ENCODE measurements at places on chromosomes 3 and 15. TPM values are rescaled to one million over a fixed set of nuclear protein-coding genes. Genes with fewer than 3 reads are reported as not detected.
A peak's percentile ranks its signal among the peaks of the same experiment; 100 is the strongest.

Gene CFAP91
- 0.40 TPM for total RNA-seq

Gene CTXN2
- 0.14 TPM for total RNA-seq

Gene CCDC39
- total RNA-seq = not detected

Gene EHHADH
- total RNA-seq = 5.8 TPM

Gene FMN1
- 0.29 TPM for total RNA-seq

Gene CCR5
- not detected for total RNA-seq

Gene LRRC31
- total RNA-seq = not detected

Gene SAXO2
- 0.67 TPM for total RNA-seq

- H3K4me3 ChIP-seq = no peak overlapping the region
- H3K4me1 ChIP-seq = peaks cover 13% of the 10 kb centered on the region
- no peak overlapping the region for H3K27ac ChIP-seq
- H3K27me3 ChIP-seq = no peaks in the 10 kb centered on the region
- peak; percentile 50 for DNase-seq
- H3K36me3 ChIP-seq = peaks cover 12% of the 10 kb centered on the region
Measured at GRCh38 chr3:99690761-99691369, 52.5 kb downstream of the COL8A1 start.

- no peak for DNase-seq
- no peak overlapping the region for H3K4me3 ChIP-seq
- no peaks in the 10 kb centered on the region for H3K27me3 ChIP-seq
Measured at GRCh38 chr15:81394603-81395002, 20.6 kb upstream of the TMC3 start.

DNA sequence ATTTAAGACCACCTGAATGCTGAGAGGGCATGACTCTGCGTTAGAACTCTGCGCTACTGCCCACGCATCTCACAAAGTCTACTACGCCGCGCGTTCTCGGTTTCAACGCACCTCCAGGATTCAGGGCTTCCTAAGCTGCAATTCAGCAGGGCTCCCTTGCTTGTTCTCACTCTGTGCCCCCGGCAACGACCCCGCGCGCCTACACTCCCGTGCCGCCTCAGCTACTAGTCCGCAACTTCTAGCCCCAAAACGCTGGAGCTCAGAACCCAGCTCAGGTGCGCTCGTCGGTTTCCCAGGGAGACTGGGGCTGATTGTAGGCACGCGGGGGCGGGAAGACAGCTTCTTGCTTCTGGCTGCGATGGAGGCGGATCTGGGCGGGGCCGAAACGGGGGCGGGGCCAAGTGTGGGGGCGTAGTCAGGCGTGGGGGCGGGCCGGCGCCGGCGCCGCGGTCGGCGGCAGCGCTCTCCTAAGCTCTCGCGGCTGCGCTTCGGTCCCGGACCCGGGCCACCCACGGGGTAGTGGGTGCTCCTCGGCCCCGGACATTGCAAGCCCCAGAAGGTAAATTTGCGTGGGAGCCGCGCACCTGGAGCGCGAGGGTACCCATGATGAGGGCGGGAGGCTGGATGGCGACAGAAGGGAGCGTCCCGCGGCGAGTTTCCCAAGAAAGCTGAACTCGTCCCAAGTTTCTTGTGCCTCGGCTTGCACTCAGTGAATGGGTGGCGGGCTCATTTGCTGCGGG lies at the start of gene ARHGEF26:
Gene ARHGEF26 (plus strand): TSS at position 430 of the 740 bp plus-strand sequence. CDS start 603 bp downstream, outside the sequence.
- peak within 1 kb of the TSS; percentile 68 for H3K4me3 ChIP-seq
- DNase-seq = peak; percentile 84
- H3K27me3 ChIP-seq = no peaks in the 10 kb centered on the region
- H3K4me1 ChIP-seq = peaks cover 3% of the 10 kb centered on the region

GRCh38 chr15:67884514-67885174 lies 44.8 kb upstream of the RNU6-1 start:
- peaks cover 2% of the 10 kb centered on the region for H3K4me1 ChIP-seq
- H3K4me3 ChIP-seq = peak overlapping the region; percentile 48
- H3K36me3 ChIP-seq = no peaks in the 10 kb centered on the region
- H3K27ac ChIP-seq = no peak overlapping the region
- DNase-seq = peak; percentile 43
- H3K27me3 ChIP-seq = peaks cover 10% of the 10 kb centered on the region

DNA sequence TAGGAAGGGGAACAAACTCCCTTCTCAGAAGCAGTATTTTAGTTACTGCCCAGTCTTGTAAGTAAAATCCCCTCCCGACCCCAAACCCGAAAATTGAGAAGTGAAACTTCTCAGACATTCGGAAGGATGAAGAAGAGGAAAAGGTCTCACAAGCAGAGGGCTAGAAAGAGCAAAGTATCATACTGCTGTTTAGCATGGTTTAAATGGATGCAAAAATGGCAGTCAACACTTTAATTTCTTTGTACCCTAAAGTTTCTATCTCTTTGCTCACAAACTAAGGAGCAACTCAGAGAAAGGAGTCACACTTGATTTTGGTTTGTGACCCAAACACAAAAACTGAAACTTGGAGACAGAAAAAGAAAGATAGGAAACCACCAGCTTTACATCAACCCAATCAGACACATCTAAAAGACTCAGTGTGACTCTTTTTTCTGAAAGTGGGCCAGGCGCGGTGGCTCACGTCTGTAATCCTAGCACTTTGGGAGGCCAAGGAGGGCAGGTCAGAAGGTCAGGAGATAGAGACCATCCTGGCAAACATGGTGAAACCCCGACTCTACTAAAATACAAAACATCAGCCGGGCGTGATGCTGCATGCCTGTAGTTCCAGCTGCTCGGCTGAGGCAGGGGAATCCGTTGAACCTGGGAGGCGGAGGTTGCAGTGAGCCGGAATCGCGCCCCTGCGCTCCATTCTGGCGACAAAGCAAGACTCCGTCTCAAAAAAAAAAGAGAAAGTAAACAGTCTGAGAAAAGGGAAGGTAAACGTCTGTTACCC lies 63.2 kb upstream of the ATP11B start:
- H3K4me3 ChIP-seq = no peak overlapping the region
- H3K4me1 ChIP-seq = peaks cover 6% of the 10 kb centered on the region
- no peak overlapping the region for H3K27ac ChIP-seq
- no peak for DNase-seq
- no peaks in the 10 kb centered on the region for H3K27me3 ChIP-seq
- H3K36me3 ChIP-seq = no peaks in the 10 kb centered on the region

DNA sequence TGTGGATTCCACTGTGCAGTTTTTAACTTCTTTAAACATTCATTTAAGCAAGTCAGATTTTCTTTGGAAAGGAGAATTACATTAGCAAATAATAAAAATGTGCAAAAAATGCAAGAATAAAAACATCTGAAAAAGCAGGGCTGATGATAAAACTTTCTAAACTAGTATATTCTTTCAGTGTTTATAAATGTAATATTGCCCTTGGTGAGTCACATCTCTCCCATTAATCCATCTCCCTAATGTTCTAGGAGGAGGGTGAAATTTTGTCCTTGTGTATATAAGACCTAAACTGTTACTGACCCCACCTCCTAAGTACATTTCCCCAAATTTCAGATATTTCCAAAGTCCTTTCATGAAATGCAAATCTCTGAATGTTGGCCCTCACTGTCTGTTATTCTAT lies 28.5 kb upstream of the DCUN1D1 start:
- H3K27me3 ChIP-seq = no peaks in the 10 kb centered on the region
- no peak for DNase-seq
- H3K4me1 ChIP-seq = no peaks in the 10 kb centered on the region
- H3K4me3 ChIP-seq = no peak overlapping the region

DNA sequence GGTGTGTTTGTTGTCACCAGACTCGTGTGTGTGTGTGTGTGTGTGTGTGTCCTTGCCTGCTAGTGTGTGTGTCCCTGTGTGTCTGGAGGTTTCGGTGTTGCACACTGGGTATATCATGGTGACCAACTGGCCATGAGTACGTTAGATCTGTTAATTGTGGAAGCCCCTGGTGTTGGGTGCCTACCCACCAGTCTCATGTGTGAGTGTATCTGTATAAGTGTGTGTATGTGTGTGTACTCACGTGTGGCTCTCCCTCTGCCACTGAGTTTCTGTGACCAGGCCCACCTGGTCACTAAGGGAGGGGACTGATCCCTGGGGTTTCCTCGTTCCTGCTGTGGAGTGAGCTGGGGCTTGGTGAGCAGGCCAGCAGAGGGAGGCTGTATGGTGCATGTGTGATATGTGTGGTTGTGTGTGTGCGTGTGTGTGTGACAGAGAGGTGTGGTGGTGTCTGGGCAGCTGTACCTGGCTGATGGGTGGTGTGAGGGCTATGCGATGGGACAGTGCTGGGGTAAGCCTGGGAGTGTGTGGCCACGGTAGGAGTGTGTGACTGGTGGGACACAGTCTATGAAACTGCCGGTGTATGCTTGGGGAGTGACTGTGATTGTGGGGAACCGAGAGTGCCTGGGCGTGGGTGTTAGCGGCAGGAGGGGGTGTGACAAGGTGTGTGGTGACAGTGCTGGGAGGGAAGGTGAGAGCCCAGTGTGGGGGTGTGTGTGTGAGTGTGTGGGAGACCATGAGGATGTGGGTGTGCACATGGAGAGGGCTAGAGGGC lies 1.8 kb downstream of the PRKCD start:
- H3K36me3 ChIP-seq = no peaks in the 10 kb centered on the region
- no peak overlapping the region for H3K4me3 ChIP-seq
- H3K27ac ChIP-seq = no peak overlapping the region
- no peaks in the 10 kb centered on the region for H3K27me3 ChIP-seq
- H3K4me1 ChIP-seq = peaks cover 34% of the 10 kb centered on the region
- no peak for DNase-seq

GRCh38 chr3:65671004-65671403 lies 367.7 kb downstream of the MAGI1 start:
- DNase-seq = no peak
- no peaks in the 10 kb centered on the region for H3K4me1 ChIP-seq
- H3K27me3 ChIP-seq = no peaks in the 10 kb centered on the region
- H3K4me3 ChIP-seq = no peak overlapping the region
- H3K36me3 ChIP-seq = no peaks in the 10 kb centered on the region
- no peak overlapping the region for H3K27ac ChIP-seq

DNA sequence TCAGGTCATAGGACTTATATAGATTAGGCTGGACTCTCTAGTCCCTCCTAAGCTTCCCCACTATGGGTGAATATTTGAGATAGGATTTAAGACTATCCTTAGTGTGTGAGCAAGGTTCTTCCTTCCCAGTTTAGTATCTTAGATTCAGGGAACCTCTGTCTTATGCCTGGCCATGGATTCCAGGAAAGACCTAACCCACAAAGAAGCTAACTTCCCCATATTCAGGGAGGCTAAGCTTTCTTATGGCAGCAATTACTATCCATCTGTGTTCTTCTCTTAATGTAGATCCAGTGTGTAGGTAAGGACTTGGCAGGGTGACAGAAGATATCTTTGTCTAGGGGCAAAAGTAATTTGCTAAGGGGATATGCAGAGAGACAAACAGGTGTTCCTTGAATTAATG lies 25.5 kb upstream of the PIK3R4 start:
- H3K36me3 ChIP-seq = no peaks in the 10 kb centered on the region
- no peak for DNase-seq
- no peak overlapping the region for H3K27ac ChIP-seq

DNA sequence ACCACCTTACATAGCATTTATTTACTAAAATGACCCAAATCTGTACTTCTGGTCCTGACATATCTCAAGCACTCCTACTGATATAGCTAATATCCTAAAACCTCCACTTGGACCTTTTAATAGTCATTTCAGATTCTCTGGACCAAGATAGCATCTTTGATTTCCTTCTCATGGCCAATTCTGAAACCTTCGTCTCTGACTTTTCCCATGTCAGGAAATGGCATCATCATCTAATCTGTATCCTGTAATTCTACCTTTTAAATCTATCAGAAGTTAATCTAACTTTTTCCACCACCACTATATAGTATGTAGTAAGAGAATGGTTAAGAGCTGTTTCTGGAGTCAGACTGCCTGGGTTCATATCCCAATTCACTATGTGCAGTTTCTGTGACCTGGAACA lies 16.2 kb downstream of the STX19 start:
- H3K36me3 ChIP-seq = no peaks in the 10 kb centered on the region
- H3K4me3 ChIP-seq = no peak overlapping the region
- peaks cover 6% of the 10 kb centered on the region for H3K4me1 ChIP-seq

GRCh38 chr3:54773271-54773670 lies 154.6 kb downstream of the LRTM1 start:
- H3K4me1 ChIP-seq = no peaks in the 10 kb centered on the region
- no peaks in the 10 kb centered on the region for H3K27me3 ChIP-seq
- H3K36me3 ChIP-seq = no peaks in the 10 kb centered on the region
- no peak for DNase-seq
- H3K4me3 ChIP-seq = no peak overlapping the region

DNA sequence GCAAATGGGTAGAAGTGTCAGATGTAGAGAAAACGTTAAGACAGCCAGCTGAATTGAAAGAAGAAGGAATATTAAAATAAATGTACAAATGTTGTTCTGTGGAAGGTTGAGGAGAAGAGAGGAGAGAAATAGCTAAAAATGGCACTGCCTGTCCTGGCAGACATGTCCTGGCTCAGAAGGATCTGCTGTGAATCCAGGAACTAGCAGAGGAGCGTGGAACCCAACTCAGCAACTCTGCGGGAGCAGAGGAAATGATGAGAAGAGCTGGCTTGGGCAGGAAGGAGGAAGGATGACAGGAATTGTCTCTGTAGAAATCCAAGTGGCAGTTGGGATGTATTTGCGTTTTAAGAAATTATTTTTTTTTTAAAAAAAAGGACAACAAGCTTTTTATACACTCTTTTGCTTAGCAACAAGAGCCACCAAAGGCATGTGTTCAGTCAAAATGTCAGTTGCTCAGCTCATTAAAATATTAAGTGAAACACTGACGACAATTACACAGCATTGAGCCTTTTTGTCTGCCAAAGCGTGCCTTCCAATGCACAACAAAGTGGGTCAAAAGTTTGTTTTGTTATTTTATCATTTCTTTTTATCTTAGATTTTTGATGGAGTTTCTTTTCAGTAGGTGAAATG lies 16.1 kb downstream of the NANOGP8 start:
- no peaks in the 10 kb centered on the region for H3K36me3 ChIP-seq
- H3K27me3 ChIP-seq = peaks cover 9% of the 10 kb centered on the region
- H3K4me3 ChIP-seq = no peak overlapping the region
- no peak for DNase-seq
- H3K27ac ChIP-seq = no peak overlapping the region
- no peaks in the 10 kb centered on the region for H3K4me1 ChIP-seq

GRCh38 chr15:98865397-98866339 lies 141.9 kb downstream of the PGPEP1L start:
- no peaks in the 10 kb centered on the region for H3K36me3 ChIP-seq
- H3K4me1 ChIP-seq = peaks cover 4% of the 10 kb centered on the region
- H3K27me3 ChIP-seq = no peaks in the 10 kb centered on the region

- no peaks in the 10 kb centered on the region for H3K4me1 ChIP-seq
- peaks cover 4% of the 10 kb centered on the region for H3K27me3 ChIP-seq
- H3K27ac ChIP-seq = no peak overlapping the region
- no peak overlapping the region for H3K4me3 ChIP-seq
- no peak for DNase-seq
Measured at GRCh38 chr3:14785207-14786155, 33.3 kb upstream of the FGD5 start.
